Activated CD4-positive, alpha-beta T cell treated with anti-CD3 and anti-CD28 coated beads, Interleukin-2, Interleukin-6, amounts not matched to agents 100 ng/mL and 50 ng/mL, durations not matched to agents 16 hours and 8 hours (primary cell): ENCODE measurements at places on chromosomes 5 and 9.

DNA sequence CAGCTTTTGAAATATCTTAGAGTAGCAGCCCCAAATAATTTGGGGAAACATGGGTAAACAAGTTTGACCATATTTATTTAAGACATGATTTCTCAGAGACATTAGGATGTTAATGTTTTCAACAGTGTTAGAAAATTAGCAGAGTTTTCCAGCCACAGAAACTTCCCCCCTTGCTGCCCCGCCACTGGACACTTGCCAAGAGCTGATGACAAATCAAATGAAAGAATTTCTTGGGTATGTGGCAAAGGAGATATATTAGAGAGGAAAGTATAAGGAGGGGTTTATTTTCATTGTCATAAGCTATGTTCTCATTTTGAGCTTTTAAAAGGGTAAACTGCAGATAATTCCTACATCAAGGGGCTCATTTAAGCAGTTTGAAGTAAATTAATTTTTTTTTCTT is 15.9 kb downstream of the GABRA1 start:
- no peak for DNase-seq

DNA sequence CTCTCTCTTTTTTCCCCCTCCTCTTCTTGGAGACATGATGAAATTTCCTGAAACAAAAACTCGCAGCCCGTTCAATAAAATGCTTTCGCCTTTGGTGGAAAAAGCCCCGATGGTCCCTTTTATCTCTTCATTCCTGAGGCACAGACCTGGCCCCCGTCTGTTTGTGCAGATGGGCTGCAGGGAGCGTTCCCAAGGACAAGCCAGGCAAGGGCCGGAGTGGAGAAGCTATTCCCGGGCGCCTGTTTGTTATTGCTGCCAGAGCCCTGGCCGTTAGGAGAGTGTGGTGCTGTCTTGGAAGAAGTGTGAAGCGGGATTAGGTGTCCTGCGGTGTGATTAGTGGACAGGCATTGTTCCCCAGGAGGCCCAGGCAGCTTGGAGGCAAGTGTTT is 71.9 kb downstream of the SMIM23 start:
- no peak for DNase-seq

- no peak for DNase-seq
Measured at GRCh38 chr5:17330386-17330785, 113.0 kb downstream of the BASP1 start.

GRCh38 chr5:111769541-111769940 is 12.5 kb upstream of the NREP start:
- DNase-seq, result no peak

GRCh38 chr9:84856181-84856632 is 186.7 kb downstream of the NTRK2 start:
- DNase-seq, result no peak

DNA sequence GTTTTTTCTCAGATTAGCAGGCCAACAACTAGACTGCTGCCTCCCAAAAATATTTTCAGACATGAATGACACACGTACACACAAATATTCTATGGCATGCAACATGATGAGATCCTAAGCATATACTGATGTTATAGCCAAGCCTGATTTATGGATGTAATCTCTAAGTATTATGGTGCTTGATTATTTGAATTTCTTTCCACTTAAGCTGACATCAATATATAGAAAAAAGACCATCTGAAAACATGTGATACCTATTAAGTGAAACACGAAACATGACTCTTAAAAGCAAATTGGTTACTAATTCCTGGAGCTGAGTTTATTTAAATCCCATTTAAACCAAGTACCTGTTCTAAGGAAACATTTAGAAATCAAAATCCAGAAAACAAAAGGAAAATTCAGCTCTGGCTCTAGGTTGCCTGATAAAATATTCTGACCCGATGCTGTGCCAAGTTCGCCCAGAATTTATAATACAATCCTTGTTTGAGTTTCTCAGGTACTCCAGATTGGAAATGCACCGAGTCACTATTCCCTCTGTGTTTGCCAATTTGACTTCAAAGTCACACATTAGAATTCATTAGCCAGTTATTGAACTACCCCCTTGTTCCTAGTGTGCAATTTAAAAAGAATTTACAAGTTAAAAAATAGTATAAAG is 548.6 kb downstream of the CSNK1G3 start:
- DNase-seq, result no peak

DNA sequence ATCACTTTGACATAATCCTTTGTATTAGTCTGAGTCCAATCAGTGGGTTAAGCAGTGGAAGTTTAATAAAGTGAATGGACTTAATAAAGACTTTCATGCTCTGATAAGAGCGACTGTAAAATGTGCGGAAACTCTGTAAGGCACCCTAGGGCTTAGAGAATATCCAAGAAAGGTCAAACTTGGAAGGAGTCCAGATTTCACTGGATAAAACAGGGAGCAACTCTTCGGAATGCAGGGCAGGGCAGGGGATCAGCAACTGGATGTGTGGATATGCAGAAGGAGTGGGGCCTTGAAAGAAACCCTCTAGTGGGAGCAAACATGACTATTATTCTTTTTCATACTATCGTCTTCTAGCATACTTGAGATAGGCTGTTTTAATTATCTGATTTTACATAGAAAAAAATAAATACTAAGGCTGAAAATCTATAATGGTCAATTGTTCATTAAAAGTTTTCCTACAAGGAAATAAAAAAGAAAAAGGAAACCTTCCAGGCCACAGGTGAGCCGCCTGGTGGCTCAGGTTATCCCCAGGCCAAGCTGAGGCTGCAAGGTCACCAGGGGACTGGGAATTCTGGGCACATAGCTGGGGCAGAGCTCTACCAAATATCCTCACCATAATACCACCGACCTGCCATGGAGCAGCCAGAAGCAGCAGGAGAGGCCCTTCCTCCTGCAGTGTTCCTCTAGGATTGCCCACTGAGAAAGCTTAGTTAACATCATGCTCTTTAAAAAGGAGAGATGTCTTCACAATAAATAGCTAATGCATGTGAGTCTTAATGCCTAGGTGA is 46.3 kb upstream of the CCDC112 start:
- no peak for DNase-seq
